ENCODE measurements at places on chromosomes 5 and 9.

- DNase-seq: peak; percentile 56
Observed at GRCh38 chr9:109894921-109895758, 115.1 kb downstream of the PALM2AKAP2 start.

DNA sequence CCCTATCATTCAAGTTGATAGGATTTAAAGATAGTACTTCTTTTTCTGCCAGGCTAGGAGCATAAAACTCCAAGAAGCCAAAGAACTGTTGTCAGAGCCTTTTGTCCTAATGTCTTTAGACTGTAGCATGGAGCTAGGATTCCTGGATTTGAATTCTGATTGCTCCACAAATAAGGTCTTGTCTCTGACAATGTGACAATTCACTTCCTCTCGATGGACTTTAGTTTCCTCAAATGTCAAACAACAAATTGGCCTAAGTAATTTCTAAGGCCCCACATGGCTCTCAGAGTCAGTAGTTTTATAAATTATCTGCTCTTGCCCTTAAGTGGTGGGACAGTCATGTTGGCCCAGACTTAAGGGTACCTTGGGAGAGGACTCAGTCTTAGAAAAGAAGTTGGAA, 36.7 kb downstream of the RFK start:
- no peak for DNase-seq

DNA sequence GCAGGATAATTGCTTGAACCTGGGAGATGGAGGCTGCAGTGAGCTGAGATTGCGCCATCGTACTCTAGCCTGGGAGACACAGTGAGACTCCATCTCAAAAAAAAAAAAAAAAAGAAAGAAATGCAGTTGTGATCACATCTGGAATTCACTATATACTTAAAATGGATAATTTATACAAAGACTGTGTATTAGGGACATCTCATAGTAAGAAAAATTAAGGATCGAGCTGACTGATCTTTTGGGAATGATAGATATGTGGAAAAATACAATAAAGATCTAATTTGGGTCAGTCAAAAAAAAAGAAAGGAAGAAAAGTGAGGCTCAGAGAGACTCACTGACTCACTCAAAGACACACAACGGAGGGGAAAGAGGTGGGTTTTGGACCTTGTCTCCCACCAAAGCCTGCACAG, 73.2 kb upstream of the STXBP1 start:
- DNase-seq: no peak

DNA sequence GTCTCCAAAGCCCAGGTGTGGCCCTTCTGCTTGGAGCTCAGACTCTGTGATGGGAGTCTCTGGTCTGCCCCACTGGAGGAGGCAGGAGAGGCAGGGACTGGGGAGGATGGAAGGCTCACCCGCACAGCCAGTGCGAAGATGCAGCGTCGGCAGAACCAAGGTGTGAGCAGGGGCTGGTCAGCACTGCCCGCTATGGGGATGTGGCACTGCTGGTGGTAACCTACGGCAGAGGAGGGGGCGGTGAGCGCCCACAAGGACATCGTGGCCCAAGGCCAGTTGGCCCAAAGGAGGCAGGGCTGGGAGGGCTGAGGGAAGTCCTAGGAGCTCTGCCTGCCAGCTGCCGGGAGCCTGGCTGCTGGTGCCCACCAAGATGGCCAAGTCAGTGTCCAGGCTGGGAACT, 7.3 kb downstream of the PHF19 start:
- DNase-seq: no peak

DNA sequence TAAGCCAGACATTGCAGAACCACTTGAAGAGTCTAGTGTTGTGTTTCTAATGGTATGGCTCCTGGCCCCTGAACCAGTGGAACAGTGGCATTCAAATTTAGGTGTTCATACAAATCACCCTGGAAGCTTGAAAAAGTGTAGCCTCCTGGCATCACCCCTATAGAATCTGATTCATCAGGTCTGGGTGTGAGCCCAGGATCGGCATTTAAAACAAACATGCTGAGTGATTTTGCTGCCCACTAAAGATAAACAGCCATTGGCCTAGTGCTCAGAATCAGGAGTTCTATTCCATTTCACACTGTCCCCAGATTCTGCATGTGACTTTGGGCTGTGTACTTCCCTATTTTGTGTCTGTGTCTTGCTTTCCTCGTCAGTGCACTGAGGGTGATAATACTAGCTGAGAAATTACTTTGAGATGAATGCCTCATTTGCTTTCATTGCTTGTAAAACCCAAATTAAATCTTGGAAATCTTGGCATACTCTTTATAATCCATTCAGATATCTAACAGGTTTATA, 241.5 kb upstream of the CLINT1 start:
- DNase-seq: no peak

- no peak for DNase-seq
Observed at GRCh38 chr5:83632874-83633273, 87.8 kb downstream of the HAPLN1 start.

DNA sequence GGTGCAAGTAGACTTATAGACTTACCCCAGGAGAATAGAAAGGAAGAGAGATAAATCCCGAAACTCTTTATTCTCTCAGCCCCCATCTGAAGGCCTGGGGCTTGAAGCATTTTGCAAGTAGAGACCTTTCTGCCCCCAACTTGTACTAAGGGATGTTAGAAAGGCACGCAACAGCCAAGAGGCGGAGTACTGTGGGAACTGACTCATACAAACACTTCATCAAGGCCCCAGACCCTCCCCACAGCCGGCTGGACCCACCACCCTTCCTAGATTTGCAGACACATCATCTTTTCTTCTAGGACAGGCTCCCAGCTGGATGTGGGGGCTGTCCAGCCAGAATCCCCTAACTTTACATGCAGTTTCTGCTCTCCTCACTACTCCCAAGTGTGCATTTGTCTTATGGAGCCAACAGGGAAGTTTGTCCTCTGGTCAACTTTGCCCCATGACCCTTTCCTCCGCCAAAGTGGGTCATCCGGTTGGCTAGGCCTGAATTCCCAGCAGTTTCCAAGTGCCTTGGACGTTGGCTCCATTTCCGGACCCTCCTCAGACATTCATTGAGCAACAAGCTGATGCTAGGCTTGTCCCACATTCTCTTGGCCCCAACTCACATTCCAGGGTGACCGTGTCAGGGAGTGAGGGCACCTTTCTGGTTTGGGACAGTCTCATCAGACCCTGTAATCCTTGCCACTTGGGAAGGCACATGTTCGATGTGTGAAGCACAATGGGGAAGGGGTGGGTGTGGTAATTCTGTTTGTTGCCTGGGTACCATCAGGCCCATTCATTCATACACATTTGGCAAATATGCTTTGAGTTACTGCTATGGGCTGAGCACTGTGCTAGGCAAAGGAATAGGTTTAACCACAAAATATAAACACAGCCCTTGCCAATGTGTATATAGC, 64.6 kb downstream of the ABLIM3 start:
- no peak for DNase-seq

- DNase-seq: no peak
Observed at GRCh38 chr5:166329149-166329800, 1962.2 kb upstream of the WWC1 start.

DNA sequence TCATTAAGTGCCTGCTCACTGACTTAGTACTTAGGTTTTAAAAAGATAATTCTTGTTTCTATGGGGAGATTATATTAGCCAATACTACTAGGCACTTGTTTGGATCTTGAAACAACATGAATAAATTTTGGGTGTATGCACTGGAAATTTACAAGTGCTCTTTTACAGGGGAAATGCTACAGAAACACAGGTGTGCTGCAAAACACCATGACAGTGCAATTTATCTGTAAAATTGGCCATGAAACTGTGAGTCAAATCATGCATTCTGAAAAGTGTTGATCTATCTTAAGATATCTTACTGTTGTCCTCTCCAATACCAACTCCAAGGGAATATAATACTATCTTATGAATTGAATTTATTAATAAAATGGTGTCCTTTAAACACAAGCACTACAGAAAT, 12.1 kb upstream of the PCDHB1 start:
- no peak for DNase-seq

GRCh38 chr9:121368138-121368522, 1.9 kb downstream of the STOM start:
- DNase-seq: no peak

DNA sequence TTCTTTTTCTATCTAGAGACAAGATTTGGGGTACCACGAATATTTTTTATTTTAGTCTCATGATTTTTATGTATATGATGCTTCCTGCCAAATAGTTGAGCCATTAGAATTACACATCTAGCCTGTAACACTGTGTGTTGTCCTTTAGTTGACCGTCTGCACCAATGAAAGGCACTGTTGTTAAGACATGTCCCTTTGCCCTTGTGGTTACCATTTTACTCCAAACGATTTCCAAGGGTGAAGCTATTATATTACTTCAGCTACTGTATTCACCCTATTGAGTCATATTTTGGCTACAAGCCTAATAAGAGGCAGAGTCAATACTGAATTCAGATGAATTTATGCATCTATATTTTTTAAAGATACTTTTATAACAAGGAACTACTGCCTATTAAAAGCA, 207.6 kb downstream of the CETN3 start:
- no peak for DNase-seq

DNA sequence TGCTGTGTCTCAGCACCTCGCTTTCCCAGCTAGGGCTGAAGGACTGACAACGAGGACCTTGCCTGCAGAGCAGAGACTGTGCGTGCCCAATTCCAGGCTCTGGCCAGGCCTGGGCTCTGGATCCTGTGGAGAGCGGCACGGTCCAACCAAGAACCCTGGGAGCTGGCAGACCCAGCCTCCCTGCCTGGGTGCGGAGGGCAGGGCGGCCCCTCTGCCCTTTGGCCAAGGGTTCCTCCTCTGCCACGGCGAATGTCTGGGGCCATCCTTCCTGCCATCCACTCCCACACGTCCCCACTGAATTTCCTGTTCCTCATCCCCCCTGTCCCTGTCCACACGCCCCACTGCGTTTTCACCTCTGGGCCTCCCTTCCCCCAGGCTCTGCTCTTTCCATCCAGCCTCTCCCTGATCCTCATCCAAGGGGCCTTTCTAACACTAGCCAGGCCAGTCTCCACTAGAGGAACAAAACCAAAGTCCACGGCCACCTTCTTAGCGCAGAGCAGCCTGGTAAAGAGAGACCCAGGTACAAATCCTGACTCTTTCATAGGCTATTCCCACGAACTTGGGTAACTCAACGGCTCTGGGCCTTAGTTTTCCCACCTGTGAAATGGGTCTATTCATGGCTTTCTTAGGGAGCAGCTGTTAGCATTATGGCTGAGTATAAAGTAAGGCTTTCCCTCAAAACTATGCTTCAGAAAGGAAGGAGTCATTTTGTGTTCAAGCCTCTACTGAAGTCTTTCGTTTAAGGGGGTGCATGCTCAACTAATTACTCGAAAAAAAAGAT, 95.5 kb upstream of the PHYKPL start:
- no peak for DNase-seq

- no peak for DNase-seq
Observed at GRCh38 chr5:16794269-16794913, 141.7 kb downstream of the MYO10 start.

DNA sequence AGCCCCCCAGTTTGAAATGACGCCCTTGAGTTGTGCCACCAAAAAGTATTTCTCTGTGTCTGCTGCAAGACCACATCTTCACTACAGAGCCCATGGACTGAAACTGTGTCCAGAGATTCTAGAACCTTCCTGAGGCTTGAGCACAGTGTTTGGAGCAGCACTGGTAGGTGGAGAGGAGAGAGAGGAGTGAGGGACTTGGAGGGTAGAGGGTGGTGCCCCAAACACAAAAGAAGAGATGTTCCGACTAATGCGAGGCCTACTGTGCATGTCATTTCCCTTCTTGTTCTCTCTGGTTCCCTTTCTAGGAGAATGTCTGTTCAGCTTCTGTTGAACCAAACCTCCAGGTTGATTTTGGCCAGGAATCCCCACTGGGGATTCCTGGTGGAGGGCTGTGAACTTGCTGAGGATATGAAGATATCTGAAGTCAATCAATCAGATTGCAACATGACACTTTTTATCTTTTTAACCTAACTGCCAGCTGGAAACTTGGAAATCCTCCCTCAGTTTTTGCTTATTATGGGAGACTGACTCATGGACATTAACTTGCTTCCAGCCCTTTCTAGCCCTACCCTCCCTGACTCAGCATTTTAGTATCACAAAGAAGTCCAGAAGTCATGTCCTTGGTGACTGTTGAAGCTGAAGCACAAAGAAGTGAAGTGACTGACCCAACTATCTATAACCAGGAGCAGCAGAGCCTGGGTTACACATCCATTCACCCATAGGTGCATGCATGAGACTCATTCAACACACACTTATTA, 154.5 kb downstream of the NR3C1 start:
- no peak for DNase-seq

- DNase-seq: no peak
Observed at GRCh38 chr5:138807182-138807581, 54.0 kb downstream of the CTNNA1 start.

DNA sequence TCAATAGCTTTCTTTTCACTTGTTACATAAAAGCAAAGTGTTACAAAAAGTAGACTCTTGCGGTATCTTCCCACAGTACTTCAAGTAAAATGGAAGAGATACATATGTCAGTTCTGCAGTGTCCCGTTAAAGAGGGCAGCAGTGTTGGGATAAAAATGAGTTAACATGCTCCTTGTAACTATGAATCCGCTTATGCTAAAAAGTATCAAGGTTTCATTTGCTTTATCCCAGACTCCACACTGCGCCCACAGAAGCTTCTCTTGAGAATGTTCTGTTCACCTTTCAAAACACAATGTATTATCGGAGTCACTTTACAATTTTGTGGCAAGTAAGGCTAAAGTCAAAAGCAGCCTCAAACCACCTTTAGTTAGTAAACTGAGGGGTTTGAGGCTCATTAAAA, 790 bp downstream of the PTAR1 start:
- no peak for DNase-seq

DNA sequence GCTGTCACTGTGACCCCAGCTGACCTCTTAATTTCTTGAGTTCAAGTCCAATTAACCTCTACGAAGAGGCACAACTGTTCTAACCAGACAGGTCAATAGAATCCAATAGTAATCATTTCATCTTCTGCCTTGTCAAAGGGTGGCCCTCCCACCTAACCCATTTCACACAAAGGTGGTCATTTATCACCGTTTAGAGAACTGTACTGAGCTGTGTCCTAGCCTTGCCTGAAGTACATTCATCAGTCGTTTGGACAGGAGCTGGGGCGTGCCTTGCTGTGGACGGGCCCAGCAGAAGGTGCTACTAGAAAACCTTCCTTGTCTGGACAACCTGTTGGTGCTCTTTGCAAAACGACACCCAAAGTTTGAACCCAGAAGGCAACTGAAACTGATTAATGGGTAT, 605.4 kb downstream of the ISL1 start:
- no peak for DNase-seq

GRCh38 chr5:178356431-178356872, 123.8 kb upstream of the PHYKPL start:
- DNase-seq: no peak

DNA sequence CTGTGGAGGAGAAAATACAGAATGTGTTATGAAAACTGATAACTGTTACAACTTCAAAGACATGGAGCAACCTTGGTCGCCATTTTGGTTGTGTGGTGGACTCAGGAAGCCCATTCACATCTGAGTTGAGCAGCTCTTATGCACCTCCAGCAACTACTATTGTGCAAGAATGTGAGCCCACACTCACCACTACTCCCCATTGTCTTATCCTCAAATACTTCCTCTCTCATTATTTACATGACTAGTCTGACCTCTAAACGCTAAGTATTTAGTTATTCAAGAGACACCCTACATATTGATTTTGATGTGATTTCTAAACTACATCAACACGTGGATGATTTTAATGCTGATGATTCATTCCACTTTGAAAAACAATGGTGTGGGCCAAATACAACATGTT, 516.6 kb upstream of the CLINT1 start:
- DNase-seq: no peak

- DNase-seq: no peak
Observed at GRCh38 chr5:80141147-80141671, 106.1 kb downstream of the THBS4 start.

Measured in stimulated activated CD4-positive, alpha-beta T cell treated with anti-CD3 and anti-CD28 coated beads, TNF-alpha, amount 100 ng/mL, for 48 hours (primary cell).